ENCODE measurements at places on chromosomes 1 and 21.
A peak's percentile ranks its signal among the peaks of the same experiment; 100 is the strongest.

GRCh38 chr1:207335695-207336363 lies 14.4 kb downstream of the CD55 start:
- DNase-seq = no peak

DNA sequence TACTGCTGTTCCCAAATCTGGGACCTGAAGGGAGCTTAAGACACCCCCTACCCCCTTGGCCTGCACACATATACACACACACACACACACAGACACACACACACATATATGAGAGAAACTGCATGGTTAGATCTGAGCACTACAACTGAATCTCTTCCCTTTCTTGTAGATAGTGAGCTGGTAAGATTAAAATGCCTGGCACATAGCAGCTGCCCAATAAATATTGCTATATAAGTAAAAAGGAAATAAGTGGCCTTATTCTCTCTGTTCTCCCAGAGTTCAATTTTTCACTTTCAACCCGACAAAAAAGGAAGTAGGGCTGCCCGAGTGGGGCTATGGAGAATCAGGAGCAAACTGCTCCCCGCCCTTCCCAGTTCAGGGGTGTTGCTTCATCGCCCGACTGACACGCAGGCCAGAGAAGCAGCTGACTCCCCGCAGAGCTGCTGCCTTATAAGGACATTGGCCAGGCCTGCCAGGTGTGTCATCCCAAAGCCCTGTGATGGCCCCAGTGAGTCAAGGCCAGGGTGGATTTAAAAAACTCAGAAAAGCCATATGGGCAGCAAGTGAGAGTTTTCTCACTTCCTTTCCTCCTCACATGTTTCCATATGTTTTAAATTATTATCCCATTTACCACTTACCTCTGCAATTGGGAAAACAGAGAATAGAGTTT lies 106.5 kb upstream of the SLC44A3 start:
- DNase-seq = no peak

- DNase-seq = peak; percentile 1
Measured at GRCh38 chr1:186404454-186405051, 28.9 kb downstream of the ODR4 start.

- no peak for DNase-seq
Measured at GRCh38 chr1:1521331-1521730, 9.4 kb downstream of the ATAD3A start.

DNA sequence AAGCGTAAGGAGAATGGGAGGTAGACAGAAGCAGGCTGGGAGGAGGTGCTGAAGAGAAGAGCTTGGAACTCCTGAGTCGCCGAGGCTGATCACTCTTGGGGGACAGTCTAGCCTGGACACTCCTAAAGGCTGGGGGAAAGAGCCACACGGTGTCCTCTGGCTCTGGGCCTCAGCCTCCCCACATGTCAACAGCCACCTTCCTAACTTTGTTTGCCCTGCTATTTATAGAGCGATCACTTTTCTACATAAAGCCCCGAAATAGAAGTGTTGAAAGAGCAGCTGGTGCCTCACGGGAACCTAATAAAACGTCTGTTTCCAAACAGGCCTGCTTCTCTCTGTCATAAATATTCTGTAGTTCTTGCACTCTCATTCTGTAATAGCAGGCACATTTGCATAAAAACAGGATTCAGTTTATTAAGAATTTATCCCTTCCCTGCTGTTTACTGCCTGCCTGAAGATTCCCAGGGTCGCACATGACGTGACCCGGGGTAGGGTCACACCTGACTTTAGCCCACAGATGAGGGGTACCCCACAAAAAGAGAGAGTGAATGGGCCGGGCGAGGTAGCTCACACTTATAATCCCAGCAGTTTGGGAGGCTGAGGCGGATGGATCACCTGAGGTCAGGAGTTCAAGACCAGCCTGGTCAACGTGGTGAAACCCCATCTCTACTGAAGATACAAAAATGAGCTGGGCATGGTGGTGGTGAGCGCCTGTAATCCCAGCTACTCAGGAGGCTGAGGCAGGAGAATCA lies 212.5 kb downstream of the TOMM20 start:
- DNase-seq = no peak

DNA sequence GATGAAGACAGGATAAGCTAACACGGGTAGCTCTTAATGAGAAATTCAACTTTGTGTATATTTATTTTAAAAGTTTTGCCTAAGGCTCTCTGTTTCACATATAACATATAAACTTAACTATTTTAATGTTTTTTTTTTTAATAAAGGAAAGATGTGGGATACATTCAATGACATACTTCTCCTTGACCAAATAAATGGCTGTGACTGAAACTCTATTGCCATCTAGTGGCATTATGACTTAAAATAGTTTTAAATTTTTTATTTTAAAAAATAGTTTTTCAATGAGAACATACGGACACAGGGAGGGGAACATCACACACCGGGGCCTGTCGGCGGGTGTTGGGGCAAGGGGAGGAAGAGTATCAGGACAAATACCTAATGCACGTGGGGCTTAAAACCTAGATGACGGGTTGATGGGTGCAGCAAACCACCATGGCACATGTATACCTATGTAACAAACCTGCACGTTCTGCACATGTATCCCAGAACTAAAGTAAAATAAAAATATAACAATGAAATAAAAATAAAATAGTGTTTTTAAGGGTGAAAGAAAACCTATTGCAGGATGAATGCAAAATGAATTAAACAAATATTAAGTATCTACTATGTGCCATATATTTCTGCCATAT lies 83.4 kb downstream of the LYST start:
- DNase-seq = peak; percentile 48

Measured in NCI-H1436 (cell line).